ENCODE measurements at places on chromosomes 1 and 21. TPM values are rescaled to one million over a fixed set of nuclear protein-coding genes. Genes with fewer than 3 reads are reported as not detected.

HES2 gene
- total RNA-seq = 5.5 TPM

ERVH48-1 gene
- not detected for total RNA-seq

VASH2 gene
- 3.7 TPM for total RNA-seq

METTL18 gene
- 4.6 TPM for total RNA-seq

DHX9 gene
- 206 TPM for total RNA-seq

OR6K3 gene
- not detected for total RNA-seq

TAL1 gene
- total RNA-seq = not detected

UBE2U gene
- not detected for total RNA-seq

ARHGAP29 gene
- total RNA-seq = 10.3 TPM

TEDDM1 gene
- total RNA-seq = not detected

DNAI4 gene
- total RNA-seq = 1.3 TPM

Measured in A549 treated with Hydrocortisone at 1 μM for 4 hours (cell line).